ENCODE measurements at places on chromosomes 5 and 9. TPM values are rescaled to one million over a fixed set of nuclear protein-coding genes. Genes with fewer than 3 reads are reported as not detected.

Gene ANKRD18B
- total RNA-seq, result 3.8 TPM

Gene PLEKHG4B
- 5.4 TPM for total RNA-seq

Gene GABRB2
- not detected for total RNA-seq

Gene SNCB
- total RNA-seq, result not detected

Gene NDFIP1
- total RNA-seq, result 54.3 TPM

Gene CCDC192
- not detected for total RNA-seq

Gene ZNF622
- 60.8 TPM for total RNA-seq

Gene ACTL7B
- total RNA-seq, result not detected

Gene NDUFA8
- total RNA-seq, result 37.3 TPM

Gene C5orf52
- total RNA-seq, result not detected

Gene PHYHD1
- 17.8 TPM for total RNA-seq

Gene PCDHA7
- total RNA-seq, result 0.25 TPM

Gene INSYN2B
- 0.17 TPM for total RNA-seq

Gene SVEP1
- total RNA-seq, result 1.6 TPM

Gene ARHGEF37
- total RNA-seq, result 5.5 TPM

Gene SURF2
- total RNA-seq, result 38.7 TPM

Gene CWC27
- 18.4 TPM for total RNA-seq

Gene FAM219A
- 16.8 TPM for total RNA-seq

Gene DMRTA1
- 1.1 TPM for total RNA-seq

Gene BTNL3
- total RNA-seq, result not detected

Gene GRXCR2
- total RNA-seq, result not detected

Gene STKLD1
- 0.27 TPM for total RNA-seq

Gene DNAJB5
- 25.5 TPM for total RNA-seq

Gene FGF10
- total RNA-seq, result 0.08 TPM

Gene ADCY2
- 0.25 TPM for total RNA-seq

Gene TSPAN17
- 53.9 TPM for total RNA-seq

Gene ZBTB6
- total RNA-seq, result 12.8 TPM

Gene DMRT3
- total RNA-seq, result 0.34 TPM

Gene SMIM33
- not detected for total RNA-seq
